Aorta (tissue), 5 donors: ENCODE measurements at places on chromosomes 16 and 17. TPM values are rescaled to one million over a fixed set of nuclear protein-coding genes. Genes with fewer than 3 reads are reported as not detected.

KRT34 gene
- total RNA-seq, result not detected

SLC22A31 gene
- 4.0 TPM for total RNA-seq

NLRC3 gene
- total RNA-seq, result 2.3 TPM

DEXI gene
- 42.3 TPM for total RNA-seq

CLDN7 gene
- 9.9 TPM for total RNA-seq

FLYWCH1 gene
- total RNA-seq, result 40.6 TPM

PPP1R1B gene
- total RNA-seq, result 1.0 TPM

ANKRD40CL gene
- not detected for total RNA-seq

TIGD7 gene
- 9.8 TPM for total RNA-seq
